ENCODE measurements at places on chromosomes 3 and 15.

GRCh38 chr3:66554178-66554577 lies 53.4 kb upstream of the LRIG1 start:
- no peak for DNase-seq

- no peak for DNase-seq
Measured at GRCh38 chr3:169539856-169540255, 123.7 kb downstream of the MECOM start.

- DNase-seq, result no peak
Measured at GRCh38 chr15:70099967-70100473, 2.3 kb upstream of the TLE3 start.

GRCh38 chr3:173617490-173617889 lies 219.9 kb downstream of the NLGN1 start:
- no peak for DNase-seq

- DNase-seq, result no peak
Measured at GRCh38 chr3:155391104-155391503, 97.6 kb upstream of the STRIT1 start.

GRCh38 chr3:21042184-21042583 lies 708.8 kb downstream of the ZNF385D start:
- no peak for DNase-seq

DNA sequence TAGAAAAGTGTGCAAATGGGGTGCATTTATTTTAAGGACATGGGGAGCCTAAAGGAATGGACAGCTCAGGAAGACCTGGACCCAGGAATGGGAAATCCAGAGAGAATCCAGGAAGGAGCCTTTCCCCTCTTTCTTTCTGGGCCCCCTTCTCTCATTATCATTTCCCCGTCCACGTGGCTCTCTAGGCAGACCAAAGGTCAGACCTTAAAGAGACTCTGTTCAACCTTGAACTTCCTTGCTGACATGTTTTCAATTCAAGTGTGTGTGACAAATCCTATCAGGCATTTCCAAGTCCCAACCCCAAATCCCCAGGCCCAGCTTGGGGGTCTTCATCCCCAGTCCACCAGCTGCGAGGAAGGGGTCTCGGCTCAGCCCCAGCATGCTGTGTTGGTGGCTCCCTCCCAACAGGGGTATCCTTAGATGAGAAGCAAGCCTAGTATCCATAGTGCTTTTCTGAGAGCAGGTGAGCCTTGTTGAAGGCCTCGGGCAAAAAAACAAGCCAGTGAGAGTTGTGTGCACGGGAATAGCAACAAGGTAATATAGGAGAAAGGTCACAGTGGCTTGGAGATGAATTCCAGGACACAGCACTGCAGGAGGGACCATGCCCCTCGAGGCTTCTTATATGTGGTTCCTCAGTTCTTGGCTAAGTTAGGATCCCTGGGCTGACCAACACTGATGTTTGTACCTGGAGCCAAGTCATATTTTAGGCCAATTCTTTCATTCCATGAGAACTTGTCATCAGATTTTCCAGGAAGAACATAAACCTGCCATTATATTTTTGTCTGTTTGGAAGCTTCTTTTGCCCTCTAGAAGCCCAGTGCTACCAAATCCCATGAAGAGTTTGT lies 130.0 kb downstream of the ASB7 start:
- DNase-seq, result no peak

GRCh38 chr3:170022336-170022735 lies 15.5 kb upstream of the GPR160 start:
- DNase-seq, result no peak

- peak; percentile 21 for DNase-seq
Measured at GRCh38 chr3:113968986-113969385, 21.2 kb downstream of the ZDHHC23 start.

- no peak for DNase-seq
Measured at GRCh38 chr3:186472456-186473008, 71.6 kb downstream of the CRYGS start.

DNA sequence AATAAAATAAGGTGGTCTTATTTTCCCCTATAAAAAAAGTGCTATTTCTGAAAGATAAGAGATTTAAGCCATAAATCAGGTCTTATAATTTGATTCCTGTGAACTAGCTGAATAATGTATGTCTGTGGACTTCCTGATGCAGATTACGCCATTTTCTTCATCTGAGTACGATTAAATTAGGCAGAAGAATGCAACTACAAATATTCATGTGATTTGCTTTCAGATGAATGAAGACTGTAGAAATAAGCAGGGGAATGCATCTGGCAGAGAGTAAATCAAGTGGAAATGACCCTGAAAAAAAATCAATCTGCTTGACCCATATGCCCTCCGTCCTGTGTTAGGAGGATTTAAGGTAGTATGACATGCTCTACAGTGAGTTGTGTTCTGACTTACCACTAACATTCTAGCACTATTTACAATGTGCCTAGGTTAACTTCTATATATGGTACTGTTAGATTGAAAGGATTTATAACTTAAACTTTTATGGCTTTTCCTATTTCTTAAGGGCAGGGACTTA lies 14.7 kb downstream of the BNIP2 start:
- no peak for DNase-seq

DNA sequence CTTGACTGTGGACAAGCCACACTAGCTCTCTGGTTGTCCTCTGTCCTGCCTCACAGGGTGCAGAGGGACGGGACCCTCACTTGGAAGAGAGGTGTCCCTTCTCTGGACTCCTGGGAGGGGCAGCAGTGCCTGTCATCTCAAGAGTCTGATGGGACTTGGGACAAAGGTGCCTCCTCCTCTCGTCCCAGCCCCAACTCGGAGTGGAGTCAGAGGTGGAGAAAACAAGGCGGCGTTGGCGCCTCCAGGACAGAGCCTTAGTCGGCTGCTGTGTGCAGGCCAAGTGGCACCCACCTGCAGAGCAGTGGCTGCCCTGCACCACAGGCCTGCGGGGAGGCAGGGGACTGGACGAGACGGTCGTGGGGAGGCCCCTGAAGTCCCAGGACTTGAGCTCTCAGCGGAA lies 9.4 kb upstream of the SEC13 start:
- no peak for DNase-seq

DNA sequence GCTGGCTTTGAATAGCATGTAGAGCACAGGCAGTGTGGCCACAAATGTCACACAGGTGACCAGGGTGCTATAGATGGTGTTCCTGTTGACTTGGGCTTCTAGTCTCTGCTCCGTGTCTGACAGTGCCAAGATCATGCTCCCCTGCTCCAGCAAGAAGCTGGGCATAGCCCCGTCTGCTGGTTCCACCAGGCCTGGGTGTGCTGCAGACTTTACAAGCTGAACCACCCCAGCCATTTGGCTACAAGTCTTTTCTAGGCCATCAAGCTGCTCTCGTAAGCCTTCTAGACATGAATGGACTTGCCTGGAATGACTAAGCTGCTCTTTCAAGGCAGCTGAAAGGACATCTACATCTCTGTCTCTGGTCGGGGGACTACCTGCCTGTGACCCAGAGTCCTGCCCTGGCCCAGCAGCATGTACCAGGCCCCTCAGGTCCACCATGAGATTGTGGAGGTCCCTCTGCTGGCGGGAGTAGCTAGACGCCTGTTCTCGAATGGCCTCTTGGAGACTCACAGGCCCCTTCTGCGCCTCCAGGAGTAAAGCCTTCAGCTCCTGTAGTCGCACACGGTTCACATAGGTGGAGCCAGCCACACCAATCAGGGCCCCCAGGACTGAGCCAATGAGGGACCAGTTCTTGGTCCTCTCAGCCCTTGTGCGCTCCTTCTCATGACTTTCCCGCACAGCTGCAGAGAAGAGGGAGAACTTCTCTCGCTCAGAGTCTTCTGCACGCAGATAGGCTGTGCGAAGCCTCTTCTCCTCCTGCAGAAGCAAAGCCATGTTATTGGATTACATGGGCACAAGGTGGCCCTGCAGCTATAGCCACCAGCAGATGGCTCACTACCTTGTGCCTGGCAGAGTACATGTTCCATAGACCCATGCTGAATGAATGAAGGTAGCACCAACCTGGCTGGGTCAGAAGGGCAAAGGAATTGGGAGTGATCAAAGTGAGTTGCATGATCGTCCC lies 2.8 kb upstream of the PLXNB1 start:
- no peak for DNase-seq

DNA sequence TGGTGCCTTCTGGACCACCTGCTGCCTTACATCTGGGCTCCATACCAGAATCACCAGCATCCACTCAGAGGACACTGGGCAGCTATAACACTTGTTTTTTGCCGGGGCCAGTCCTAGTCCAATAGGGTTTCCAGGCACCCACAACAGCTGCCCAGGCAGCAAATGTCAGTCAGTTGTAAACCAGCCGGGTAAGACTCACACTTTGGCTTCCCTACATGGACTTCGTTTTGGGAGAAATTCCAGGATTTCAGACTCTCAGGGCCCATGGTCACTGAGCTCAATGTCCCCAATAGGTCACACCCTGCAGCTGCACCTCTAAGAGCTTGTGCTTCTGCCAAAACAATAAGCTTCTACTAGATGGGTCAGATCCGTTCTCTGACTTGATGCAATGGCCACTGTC lies 83.8 kb downstream of the FAM174B start:
- no peak for DNase-seq

DNA sequence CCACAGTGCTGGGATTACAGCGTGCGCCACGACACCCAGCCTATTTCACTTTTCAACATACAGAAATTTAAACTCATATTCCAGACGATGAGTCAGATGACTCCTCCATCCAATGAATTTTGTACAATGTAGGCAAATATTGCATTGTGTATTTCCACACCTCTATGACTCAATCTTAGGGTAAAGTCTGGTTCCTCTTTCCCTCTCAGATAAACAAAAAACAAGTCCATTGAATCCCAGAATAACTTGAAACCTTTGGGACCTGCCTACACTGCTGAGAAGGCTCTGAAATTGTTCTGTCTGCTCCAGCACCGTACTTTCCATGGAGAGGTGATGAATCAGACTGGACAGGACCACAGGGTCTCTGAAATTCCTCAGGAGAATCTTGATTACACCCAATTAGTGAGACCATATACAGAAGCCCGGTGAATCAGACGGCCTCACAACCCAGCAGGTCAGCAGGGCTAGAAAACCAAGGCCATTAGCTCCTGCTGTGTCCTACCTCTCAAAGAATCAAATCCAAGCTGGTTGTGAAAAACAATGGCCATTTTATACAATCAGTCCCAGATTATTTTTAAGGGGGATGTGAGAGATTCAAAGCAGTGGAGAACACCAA lies 112.6 kb downstream of the ERC2 start:
- DNase-seq, result no peak

DNA sequence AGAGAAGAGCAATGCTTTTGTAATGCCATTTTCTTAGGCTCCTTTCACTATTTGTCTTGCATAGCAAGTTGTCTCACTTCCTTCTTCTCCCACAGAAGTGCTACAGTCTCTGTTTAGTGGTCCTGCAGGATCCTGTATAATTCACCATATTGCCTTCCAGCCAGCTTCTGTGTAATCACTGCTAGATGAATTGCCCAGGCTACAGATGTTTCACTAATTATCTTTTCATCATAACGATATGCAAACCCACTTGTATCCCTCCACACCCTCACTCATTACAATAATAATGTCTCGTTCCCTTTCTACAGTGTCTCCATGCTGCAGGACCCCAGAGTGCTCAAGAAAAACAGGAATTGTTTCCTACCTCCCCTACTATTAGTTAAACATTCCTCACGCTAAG lies 402.9 kb downstream of the TBL1XR1 start:
- no peak for DNase-seq

- peak; percentile 45 for DNase-seq
Measured at GRCh38 chr3:50572158-50572557, 2.8 kb downstream of the HEMK1 start.

DNA sequence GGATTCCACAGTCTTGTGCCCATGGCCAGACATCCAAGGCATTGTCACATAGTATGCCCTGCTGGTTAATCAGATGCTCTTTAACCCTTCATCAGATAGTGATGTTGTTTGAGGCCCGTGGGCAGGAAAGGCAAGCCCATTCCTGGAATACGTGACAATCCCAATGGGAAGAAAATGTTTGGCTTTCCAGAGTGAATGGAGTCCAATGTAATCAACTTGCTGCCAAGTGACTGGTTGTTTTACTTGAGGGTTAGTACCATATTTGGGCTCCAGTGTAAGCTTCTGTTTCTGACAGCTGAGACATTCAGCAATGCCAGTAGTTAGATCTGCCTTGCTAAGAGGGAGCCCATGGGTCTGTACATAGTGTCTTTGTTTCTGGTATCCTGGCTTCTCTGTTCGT lies 31.3 kb downstream of the RPL39L start:
- no peak for DNase-seq

DNA sequence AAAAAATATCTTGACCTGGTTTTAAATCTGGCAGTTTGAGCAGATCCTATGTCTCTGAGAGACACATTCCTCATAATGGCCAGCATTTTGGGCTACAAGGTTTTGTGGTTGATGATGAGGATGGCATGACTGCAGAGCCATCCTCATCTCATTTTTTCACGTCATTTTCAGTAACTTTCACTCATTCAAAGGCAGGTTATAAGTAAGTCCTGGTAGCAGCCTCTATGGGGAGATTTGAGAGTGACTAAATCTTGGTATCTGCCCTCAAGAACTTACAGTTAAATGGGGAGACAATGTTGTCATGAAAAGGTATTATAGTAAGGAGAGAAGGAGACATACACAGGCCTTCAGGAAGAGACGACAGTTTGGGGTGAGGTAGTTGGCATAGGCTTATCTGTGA lies 14.5 kb downstream of the TIGIT start:
- no peak for DNase-seq

GRCh38 chr3:113927556-113927955 lies 20.3 kb upstream of the ZDHHC23 start:
- no peak for DNase-seq

- DNase-seq, result no peak
Measured at GRCh38 chr15:63111481-63111880, 10.2 kb upstream of the LACTB start.

- DNase-seq, result no peak
Measured at GRCh38 chr3:31960793-31961431, 20.1 kb downstream of the OSBPL10 start.

DNA sequence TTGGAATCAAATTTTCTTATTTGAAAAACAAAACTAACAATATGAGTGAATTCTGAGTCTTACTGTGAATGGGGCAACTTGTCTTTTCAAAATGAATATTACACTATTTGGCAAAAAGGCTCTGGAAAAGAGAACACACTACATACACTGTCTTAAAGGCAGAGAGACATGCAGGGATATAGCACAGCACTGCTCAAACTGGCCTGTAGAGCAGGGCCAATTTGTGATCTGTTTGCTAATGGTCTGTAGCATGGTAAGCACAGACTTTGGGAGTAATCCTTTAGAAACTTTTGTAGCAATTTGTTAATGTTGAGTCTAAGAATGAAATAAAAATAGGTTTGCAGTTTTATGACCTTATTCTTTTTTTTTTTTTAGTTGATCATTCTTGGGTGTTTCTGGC lies 679.8 kb upstream of the SGO1 start:
- no peak for DNase-seq

DNA sequence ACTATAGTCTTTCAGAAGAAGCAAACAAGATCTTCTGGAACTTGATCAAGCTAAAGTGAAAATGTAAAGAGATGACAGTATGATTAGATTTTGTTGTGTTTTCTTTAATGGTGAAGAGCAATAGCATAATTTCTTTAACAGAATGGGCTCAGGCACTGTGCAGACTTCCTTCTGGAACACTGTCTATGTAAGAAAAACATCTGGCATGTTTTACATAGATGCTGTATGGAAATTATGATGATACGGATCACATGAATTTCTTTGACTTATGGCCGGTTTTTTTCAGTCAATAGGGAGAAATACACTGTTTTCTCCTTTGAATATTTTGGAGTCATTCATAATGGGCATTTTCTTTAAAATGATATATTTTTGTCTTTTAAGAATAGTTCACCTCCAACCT lies 42.6 kb downstream of the PHLDB2 start:
- no peak for DNase-seq

Data from midbrain (tissue), 1 donor.